ENCODE measurements at places on chromosomes 5 and 9. TPM values are rescaled to one million over a fixed set of nuclear protein-coding genes. Genes with fewer than 3 reads are reported as not detected.

DNA sequence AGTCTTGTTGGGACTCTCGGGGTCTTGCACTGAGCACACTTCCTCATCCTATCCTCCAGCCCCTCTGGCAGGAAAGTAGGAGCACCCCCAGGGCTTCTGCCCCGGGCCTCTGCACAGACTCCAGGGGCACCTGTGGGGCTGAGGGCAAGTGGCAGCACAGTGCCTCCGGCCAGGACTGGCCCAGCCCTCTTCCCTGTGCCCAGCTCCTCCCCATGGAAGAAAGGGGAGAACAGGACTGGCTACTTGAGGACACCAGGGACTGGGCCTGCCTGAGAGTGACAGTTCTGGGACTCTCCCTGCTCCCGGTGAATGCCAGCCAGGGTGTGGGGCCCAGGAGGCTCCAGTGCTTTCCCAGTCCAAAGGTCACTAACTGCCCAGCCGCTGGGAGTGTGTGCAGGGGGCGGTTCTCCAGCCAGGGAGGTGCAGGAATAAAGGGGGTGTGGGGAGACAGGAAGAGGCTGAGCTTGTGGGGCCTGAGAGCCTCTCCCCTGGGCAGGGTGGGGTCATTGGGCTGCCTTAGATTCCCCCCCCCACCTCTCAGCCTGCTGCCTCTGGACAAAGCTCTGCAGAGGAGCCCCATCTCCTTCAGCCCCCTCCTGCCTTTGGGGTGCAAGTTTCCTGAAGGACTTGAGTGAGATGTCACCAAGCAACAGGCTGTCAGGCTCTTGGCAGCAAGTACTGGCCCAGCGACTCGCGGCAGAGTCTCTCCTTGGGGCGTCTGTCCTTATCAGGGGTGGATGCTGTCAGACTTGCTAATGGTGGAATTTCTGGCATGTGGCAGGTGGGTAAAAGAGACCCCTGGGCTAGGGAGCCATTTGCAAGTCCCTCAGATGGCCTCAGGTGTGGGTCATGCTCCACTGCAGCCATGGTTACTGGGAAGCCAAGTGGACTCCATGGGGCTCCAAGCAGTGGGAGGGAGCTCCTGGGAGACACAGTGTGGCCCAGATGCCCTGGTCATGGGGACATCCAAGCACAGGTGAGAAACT, 19.1 kb upstream of the JADE2 start:
- DNase-seq = no peak

DNA sequence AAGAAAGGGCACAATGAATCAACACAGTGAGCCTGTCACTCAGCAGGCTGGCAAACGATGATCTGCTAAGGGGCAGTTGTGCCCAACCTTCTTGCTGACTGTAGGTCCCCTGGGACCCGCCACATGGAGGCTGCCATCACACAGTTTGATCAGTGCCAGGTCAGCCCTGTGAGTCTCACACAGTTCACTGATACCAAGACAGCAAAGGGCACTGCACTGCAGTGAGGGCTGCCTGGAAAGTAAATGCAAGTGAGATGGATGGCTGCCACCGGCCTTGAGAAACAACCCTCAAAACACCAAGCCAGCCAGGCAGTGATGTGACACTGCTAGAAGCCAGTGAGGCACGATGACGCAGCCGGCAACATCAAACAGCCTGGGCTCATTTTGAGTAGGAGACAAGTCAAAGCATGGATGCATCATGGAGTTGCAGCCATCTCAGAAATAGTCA, 30.3 kb downstream of the FOXD1 start:
- DNase-seq = no peak

DNA sequence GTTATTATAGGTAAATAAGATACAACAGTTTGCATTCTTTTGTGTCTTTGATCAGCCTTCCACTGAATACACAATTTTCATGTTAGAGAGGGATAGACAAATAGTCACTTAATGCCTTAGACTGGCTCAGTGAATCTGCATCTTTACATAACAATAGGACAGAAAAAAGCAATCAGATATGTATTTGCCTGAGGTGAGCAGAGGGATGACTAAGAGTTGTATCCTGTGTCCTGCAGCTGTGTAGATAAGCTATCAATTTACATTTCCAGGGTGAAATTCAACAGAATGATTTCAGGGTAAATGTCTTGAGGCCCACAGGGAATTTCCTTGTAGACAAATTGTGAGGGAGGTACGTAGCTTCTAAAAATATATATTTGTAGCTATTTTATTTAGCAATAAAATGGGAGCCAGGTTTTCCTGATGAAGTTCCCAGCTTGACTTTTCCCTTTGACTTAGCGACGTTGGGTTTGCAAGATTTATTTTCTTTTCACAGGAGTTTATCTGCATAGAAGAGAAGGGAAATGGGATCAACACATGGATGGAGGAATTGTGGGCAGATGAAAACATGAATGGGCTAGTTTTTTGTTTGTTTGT, 586.1 kb upstream of the CDH6 start:
- DNase-seq = no peak

GRCh38 chr5:102277144-102277543, 18.9 kb downstream of the SLCO4C1 start:
- no peak for DNase-seq

- no peak for DNase-seq
Observed at GRCh38 chr9:37990404-37991015, 78.5 kb downstream of the SHB start.

DNA sequence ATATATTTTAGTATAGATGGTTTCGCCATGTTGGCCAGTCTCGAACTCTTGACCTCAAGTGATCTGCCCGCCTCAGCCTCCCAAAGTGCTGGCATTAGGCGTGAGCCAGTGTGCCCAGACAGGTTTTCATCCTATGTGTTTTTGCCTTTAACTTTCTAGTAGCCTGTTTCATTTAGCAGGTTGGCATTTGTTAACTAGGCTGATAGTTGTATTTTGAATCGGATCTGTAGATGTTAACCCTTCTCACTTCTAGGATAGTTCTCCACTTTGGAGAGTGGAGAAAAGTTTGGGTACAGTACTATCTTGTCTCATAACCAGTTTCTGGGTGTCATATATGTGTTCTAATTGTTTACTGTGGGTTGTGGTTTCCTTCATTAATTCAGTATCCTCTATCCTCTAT, 7.3 kb upstream of the FGF18 start:
- DNase-seq = no peak

- DNase-seq = peak; percentile 74
Observed at GRCh38 chr5:176536132-176536901, 885 bp downstream of the RNF44 start.

GRCh38 chr9:6106711-6107339, 91.4 kb upstream of the RANBP6 start:
- DNase-seq = peak; percentile 6

GRCh38 chr9:86614871-86615849, 260.9 kb upstream of the TUT7 start:
- DNase-seq = no peak

GRCh38 chr5:114174131-114174530, 187.7 kb upstream of the KCNN2 start:
- DNase-seq = no peak

DNA sequence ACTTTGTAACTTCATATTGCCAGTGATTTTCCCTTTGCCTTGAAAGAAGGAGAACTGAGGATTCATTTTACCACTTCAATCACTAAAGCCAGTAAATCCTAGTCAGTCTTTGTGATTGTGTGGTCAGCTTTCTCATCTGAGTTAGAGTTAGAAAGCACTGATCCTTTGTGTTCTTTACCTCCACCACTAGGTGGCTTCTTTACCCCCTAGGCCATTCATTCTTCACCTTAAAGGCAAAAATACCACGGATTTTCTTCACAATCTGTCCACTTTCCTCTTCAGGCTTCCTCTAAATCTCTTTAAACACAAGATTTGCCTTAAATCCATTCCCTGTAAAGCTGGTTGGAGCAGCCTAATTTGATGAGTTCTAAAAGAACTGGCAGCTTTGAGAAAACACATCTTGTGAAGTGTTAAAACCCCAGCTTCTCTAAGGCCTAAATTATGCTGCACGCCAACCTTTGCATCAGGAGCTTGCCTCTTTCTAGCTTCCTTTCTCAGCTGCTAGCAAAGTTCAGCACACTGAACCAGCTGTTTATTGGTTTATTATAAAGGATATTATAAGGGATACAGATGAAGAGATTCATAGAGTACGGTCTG, 20.4 kb downstream of the BDP1 start:
- no peak for DNase-seq

GRCh38 chr5:74138721-74139120, 501.8 kb downstream of the ENC1 start:
- DNase-seq = no peak

- peak; percentile 35 for DNase-seq
Observed at GRCh38 chr5:134005417-134006061, 764 bp upstream of the VDAC1 start.

DNA sequence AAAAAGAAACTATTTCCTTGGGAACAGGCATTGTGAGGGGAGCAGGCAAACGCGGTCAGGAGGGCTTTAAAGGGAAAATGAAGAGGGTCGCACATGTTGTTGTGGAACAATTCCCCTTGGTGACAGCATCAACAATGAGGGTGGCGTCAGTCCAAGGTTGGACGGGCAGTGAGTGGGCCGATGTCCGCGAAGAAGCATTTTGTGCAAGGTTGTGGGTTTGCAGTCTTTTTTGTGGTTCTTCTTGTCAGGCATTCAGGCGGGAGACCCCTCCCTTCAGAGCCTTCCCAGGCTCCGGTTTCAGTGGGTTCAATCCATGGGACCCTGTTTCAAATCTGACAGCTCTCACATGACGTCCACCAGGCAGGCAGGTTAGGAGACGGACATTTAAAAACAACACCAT, 11.1 kb upstream of the SLC6A19 start:
- no peak for DNase-seq

DNA sequence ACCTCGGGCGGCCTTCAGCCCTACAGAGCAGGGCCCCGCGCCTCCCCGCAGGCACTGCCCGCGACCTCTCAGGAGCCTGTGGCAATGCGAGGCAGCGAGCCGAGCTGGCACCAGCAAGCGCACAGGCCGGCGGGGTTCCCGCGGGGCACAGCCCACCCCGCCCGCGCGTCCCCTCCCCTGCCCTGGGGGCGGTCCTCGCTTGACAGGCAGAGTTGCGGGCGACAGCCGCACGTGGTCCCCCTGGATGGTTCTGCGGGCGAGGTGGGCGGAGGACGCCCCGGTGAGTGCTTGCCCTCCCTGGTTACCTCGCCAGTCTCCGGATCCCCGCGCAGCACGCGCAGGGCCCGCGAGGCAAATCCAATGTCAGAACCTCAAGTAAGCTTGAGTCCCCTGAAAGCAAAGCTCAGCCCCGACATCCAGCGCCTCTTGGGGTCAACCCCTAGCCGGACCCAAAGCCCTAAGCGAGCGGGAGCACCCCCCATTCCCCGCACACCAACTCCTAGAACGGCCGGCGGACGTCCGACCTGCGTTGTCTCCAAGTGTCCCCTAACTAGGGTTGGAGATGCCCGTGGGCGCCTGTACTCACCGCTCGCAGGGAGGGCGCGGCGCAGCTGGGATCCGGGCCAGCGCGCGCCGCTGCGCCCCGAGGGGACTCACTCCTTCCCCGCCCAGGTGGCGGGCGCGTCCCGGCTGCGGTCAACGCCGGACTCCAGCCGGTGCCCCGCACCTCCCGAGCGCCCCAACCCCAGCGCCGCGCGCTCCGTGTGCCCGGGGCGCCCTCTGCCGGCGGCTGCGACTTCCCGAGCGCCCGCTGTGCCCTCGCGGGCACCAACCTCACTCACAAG, at the start of gene DRD1:
Gene DRD1 (minus strand): TSS at position 123 of the 845 bp plus-strand sequence. CDS start 1,083 bp downstream, outside the sequence.
- DNase-seq = peak; percentile 17

DNA sequence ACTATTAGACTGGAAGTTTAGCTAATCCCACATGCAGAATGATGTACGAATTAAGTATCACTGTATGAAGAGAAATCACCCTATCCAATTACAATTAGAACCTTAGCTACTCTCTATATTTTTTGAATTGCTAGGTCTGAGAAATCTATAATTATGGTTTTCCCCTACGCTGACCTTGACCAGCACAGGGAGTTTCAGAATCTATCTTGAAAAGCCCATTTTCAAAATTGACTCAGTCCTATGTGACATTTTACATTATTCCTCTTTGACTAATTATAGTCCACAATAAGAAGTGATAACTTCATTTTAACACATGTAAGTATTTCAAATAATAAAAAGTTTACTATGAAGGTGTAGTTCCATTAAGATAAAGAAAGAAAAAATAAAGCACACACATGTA, 21.5 kb downstream of the NUDT12 start:
- DNase-seq = no peak

GRCh38 chr9:80061940-80062339, 490.2 kb downstream of the TLE4 start:
- no peak for DNase-seq

DNA sequence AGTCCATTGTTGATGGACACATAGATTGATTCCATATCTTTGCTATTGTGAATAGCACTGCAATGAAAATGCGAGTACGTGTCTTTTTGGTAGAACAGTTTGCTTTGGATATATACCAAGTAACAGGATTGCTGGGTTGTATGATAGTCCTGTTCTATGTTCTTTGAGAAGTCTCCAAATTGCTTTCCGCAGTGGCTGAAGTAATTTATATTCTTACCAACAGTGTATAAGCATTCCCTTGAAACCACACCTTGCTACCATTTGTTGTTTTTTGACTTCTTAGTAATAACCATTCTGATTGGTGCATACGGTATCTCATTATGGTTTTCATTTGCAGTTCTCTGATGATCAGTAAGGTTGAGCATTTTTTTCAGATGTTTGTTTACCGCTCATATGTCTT, 792.9 kb downstream of the PTPRD start:
- DNase-seq = no peak

DNA sequence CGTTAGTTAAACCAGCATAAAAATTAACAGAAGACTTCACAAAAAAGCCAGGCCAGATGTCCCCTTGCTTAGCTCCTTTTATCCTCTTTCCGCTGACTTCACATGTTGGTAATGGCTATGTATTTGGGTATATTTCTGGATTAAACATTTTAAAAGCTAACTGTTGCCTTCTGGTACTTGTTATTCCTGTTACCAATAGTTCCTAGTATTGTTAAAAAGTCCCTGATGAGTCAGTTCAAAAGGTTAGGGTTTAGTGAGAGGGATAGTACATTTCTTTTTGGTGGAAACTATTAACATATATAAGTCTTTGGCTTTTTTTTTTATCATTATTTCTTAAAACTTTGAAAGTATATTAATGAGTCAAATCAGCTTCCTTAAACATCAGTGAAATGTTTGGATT, 103.2 kb upstream of the ELL2 start:
- DNase-seq = no peak

GRCh38 chr9:91197232-91198181, 164.2 kb downstream of the AUH start:
- DNase-seq = peak; percentile 96

GRCh38 chr9:134287591-134288491, 38.4 kb upstream of the RXRA start:
- no peak for DNase-seq

DMRTA1 gene
- 2.3 TPM for polyA plus RNA-seq

IFNA13 gene
- not detected for polyA plus RNA-seq

MSX2 gene
- polyA plus RNA-seq = 0.72 TPM

ECSCR gene
- polyA plus RNA-seq = 76.8 TPM

SLC45A2 gene
- polyA plus RNA-seq = 0.10 TPM

PRRX2 gene
- polyA plus RNA-seq = 1.4 TPM

PCSK5 gene
- polyA plus RNA-seq = 6.3 TPM
